ENCODE measurements at places on chromosomes 2 and 18.

DNA sequence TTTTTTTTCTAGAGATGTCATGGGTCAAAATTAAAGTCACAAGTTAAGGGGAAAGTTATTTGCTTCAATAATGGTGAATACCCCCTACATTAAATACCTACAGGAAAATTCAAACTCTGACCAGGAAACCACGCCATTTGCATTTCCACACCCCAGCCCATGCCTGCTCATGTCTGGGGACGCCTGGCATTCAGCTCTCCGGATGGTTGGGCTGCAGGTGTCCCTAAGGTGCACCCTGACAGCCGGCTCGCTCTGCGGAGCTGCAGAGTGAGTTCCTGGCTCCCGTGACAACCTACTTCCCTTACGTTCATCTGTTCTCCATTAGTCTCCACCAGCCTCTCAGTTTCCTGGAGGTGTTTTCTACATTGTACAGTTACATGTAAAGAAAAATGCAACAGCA, 122.7 kb upstream of the RIOK3 start:
- DNase-seq, result no peak

- DNase-seq, result no peak
These were observed 238.9 kb upstream of the ID2 start for GRCh38 chr2:8442833-8443486.

DNA sequence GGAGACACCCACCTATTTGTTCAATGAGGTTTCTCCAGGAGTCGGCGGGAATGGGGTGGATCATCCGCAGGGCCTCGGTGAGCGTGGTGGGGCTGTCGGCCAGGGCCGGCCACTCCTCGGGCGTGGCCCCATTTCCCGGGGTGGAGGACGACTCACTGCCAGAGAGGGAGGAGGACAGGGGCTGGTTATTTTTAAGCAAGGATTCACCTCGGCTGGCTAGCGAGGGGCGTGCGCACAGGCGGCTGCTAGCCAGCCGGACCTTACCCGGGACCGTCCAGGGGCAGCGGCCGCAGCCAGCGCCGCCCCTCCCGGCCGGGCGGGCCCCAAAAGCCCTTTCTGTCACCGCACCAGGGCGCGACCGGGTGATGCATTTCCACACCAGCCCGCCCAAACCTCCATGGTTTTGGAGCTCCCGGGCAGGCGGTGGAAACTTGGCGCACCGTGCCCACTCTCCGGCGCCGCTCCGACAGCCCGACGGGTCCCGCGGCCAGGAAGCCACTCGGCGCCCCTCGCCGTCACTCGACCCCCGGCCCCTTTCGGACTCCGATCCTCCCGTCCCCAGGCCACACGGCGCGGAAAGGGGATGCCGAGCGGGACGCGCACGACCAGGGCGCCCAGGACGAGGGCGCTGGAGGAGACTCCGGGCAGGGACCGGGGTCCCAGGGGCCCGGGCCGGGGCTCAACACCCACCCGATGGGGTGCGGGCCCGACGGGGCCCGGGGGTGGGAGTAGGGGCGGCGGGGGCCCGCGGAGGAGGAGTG, 57.1 kb downstream of the SNORC start:
- no peak for DNase-seq

DNA sequence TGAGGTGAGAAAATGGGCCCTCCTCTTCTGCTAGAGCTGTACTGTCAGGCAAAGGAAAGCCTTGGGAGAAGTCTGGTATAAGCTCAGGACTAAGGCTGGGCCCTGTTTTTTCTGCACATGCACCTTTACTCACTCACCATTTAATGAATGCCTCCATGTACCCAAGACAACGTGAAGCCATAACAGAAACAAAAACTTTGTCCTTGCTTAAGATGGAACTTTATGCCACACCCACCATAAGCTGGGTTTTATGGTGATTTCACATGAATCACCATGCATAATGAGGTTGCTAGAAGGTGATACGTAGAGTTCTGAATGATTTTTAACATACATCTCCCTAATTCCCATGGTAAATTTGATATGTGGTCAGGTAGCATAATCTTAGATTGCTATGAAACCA, 63.7 kb upstream of the CYP26B1 start:
- DNase-seq, result no peak

GRCh38 chr18:22171258-22172119, 2.1 kb downstream of the GATA6 start:
- DNase-seq, result no peak

DNA sequence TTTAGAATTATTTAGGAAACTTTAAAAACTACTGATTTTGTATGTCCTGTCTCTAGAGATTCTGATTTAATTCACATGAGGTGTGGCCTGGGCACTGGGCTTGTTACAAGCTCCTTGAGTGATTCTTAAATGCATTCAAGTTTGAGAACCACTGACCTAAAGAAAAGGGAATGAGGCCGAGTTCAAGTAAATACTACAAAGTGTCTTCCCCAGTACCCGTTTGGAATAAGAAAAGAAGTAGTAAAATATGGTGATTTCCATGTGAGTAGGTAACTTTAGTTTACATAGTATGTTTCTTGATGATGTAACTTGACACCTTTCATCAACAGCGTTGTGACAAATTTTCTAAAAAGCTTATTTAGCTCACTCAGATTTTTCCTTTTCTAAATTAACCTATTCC, 1022.9 kb upstream of the NRXN1 start:
- no peak for DNase-seq

GRCh38 chr2:6791682-6792081, 74.0 kb downstream of the CMPK2 start:
- no peak for DNase-seq

GRCh38 chr2:190462181-190462580, 54.0 kb downstream of the MFSD6 start:
- no peak for DNase-seq

- DNase-seq, result no peak
These were observed 25.2 kb upstream of the FAM117B start for GRCh38 chr2:202609381-202610145.

DNA sequence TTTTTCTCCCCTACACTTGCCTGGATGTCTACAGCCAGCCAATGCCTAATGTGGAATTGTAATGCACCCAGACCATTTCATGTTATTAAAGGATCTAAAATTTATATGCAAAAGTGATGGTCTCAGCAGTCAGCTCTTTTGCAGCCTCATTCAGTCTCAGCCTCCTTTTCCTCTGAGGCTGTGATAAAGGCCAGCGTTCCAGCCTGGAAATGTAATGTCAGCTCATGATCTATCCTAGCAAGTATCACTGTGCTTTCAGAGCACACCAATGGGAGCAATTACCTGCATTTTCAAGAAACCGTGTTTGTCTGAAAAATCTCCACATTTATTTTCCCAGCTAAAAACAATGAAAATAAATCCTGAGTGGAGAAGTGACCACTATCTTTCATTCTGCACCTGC, 274.6 kb downstream of the CDH20 start:
- DNase-seq, result no peak

DNA sequence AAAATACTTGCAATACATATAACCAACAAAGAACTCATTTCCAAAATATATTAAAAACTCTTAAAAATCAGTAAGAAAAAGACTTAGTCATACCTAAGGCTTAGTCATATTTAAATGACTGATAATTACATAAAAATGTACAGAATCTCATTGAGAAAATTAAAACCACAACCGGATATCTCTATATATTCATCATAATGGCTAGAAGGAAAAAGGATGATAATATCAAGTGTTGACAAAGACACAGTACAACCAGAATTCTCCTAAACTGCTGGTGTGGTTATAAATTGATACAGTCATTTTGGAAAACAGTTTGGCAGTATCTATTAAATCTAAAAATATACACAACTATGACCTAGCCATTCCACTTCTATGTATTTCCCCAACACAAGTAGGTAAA, 27.1 kb upstream of the IHH start:
- no peak for DNase-seq

DNA sequence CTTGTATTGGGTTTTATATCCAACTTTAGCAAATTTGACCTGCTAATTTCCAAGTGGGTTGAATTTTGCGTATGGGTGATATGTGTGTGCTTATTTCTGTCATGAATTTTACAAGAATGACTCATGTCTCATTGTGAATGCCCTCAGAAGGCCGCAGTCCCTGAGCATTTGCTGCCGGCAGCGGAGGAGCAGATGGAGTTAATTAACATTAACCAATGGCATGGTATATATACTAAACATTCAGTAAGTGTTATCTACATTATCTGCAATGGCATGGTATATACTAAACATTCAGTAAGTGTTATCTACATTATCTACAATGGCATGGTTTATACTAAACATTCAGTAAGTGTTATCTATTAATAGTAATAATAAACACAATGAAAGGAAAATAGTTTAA, 90.1 kb downstream of the DOK6 start:
- DNase-seq, result no peak

DNA sequence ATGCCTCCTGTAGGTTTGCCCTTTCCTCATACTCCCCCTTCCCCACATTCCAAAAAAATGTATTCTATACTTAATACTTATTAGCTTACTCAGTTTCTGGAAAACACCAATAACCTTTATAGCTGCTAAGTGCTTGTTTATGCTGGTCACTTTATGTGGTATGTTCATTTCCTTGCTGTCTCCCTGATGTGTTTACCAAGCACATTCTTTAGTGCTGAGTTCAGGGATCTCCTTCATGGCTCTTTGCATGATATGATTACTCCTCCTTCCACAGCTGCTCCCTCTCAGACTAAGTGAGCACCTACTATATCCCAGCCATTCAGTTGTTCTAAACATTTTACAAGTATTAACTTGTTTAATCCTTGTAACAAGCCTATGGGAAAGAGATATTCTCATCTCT, 698.3 kb upstream of the FANCL start:
- no peak for DNase-seq

DNA sequence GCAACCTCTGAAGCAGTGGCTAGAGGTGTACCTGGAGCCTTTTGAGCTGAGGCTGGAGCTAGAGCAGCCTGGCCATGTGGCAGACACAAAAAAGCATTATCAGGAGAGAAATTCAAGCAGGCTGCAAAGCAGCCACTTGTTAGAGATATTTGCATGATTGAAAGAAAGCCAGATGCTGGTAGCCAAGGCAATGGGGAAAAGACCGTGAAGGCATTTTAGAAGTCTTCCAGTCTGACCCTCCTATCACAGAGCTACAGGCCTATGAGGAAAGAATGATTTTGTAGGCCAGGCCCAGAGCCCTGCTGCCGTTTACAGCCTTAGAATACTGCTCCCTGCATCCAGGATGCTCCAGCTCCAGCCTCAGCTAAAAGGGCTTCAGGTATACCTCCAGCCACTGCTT, 41.4 kb upstream of the TNP1 start:
- DNase-seq, result no peak

DNA sequence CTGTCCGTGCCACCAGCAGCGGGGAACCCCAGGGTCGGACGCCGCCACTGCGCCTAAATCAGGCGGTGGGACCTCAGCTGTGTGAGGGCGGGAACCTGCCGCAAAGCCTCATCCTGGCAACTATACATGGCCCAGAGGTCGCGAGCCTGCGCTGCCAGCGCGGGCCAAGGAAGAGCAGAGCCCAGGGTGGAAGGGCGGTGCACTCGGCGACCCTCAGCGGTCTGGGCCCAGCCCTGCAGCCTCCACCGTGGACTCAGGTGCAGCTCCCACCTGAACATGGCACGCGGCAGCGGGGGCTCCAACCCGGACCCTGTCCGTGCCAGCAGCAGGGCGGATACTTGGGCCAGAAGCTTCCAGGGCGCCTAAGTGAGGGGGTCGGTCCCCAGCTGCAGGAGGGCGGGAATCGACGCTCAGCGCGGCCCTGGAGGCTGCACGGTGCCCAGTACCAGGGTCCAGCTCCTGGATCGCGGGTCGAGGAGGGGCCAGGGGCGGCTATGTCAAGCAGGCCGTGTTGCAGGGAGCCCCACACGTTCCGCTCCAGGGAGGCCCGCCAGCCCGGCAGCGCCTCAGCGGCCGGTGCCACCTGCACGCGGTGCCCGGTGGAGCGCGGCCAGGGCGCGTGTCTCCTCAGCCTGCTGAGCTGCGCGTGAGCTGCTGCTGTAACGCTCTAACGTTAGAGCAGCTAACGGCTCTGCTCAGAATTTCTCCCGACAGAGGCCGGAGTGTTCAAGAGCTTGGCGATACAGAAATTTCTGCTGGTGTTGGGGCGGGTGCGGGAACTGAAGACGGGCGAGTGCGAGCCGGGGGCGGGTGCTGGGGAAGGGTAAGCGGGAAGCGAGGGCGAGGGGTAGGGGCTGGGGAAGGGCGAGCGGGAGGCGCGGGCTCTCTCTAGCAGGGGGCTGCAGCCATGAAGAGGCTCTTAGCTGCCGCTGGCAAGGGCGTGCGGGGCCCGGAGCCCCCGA, at the start of gene ANKRD30B:
Gene ANKRD30B (plus strand): TSS at position 660 of the 962 bp plus-strand sequence. CDS start 248 bp downstream, at position 908.
- DNase-seq, result no peak

DNA sequence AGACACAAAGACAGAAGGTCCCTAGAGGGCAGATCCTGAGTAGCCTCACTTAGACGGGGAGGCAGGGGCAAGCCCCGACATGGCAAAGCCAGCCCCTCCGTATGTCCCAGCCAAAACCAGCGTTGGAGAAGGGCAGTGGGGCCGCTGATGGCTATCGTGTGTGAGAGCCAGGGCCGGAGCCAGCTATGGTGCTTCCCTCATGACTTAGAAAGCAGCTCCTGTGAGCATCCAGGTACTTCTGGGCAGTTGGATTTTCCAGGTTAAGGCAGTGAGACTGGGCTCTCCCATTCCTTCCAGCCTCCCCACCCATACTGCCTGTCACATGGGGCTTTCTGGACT, 31.2 kb upstream of the ROCK2 start:
- DNase-seq, result no peak

- no peak for DNase-seq
These were observed 199.7 kb downstream of the SMAD2 start for GRCh38 chr18:47730795-47731194.

- DNase-seq, result no peak
These were observed 11.6 kb downstream of the TRAPPC8 start for GRCh38 chr18:31931163-31931885.

GRCh38 chr2:149145314-149146295, 107.1 kb downstream of the LYPD6B start:
- no peak for DNase-seq

DNA sequence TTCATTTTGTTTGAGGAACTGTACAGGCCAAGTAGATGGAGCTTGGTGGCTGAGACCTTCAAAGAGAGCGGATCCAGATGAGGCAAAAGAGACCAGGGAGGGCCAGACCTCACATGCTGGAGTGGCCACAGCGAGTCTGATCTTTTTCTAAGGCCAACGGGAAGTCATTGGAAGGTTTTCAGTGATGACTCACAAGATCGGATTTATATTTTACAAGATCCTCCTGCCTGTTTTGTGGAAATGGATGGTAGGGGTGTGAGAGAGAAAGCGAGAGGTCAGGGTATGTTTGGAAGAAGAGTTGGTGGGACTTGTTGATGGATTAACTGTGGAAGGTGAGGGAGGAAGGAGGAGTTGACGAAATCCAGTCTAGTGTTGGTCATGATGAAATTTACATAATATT, 44.6 kb upstream of the TUBA3D start:
- no peak for DNase-seq

DNA sequence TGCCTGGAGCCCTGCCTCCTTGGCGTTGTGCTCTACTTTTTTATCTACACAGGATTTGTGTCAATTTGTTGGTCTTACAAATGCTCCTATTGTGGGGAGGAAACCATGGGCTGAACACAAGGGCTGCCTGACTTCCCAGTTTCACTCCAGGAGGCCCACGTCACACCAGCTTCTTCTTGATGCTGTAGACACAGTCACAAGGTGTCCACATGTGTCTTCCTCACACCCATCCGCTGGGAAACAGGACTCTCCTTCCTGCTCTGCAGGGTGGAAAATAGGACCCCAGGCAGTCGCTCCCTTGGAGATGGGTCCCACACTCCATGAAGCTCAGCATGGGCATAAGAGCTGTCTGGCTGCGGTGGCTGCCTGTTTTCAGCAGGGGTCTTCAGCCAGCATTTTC, 468.2 kb downstream of the EPHA4 start:
- no peak for DNase-seq

All from cerebellar nuclear complex (tissue), 1 donor.